ENCODE measurements at places on chromosomes 6 and 20.

- no peak for DNase-seq
Measured at GRCh38 chr6:166488076-166488685, 98.3 kb downstream of the RAMACL start.

DNA sequence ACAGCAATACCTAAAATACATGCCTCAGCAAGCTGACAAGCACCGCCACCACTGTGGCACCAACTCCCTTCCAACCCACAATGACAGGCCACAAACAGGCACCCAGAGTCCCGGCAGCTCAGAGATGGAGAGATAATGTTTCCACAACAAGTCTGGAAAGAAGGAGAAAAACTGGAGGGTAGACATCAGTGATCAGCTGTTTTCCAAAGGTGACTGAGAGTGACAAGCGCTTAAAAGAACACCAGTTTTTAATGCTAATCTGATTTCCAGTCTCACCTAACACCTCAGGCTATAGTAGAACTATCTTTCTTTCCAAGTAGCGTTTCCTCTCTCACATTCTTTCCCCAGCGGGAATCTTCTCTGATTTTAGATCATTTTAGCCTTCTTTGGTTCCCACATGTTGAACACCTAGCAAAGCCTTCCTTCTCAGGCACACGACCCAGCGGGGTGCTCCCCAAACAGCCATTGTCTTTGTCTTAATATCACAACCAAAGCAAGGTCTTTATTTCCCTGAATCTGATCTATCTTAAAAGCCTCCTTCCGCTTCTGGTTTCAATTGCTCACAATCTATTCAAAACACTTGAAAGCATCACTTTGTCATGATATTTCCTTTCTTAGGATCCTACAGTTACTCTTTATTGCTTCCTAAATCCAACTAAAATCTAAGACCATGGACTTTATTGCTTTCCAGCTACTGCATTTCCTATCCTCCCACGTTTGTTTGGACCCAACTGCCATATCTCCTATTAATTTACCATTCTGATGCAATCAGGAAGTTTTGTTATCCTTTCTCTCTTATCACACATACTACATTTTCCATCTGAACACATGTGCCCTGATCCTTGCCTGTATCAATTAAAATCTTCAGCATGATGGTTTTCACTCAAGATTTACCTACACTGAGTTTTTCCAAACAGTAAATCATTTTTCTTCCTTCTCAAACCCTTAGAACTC, 282.7 kb downstream of the ADGB start:
- DNase-seq = no peak

DNA sequence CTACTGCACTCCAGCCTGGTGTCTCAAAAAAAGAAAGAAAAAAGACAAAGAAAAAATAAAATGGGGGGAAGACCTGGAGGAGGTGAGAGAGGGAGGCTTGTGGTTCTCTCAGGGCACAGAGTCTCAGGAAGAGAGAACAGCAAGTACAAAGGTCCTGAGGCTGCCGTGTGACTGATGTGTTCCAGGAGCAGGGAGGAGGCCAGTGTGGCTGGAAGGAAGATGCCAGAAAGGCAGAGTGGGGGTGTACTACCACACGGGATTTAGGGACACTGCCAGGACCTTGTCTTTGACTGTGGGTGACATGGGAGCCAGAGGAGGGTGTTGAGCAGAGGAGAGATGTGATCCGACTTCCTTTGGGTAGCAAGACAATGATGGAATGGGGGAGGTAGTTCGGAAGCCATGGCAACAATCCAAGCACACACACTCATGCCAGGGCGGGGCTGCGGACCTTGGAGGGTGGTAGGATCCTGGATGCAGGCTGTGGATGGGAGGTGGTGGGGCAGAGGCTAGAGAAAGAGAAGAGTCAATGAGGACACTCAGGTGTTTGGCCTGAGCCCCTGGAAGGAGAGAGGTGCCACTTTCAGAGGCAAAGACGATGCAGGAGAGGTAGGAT, 136.4 kb upstream of the PTPN1 start:
- peak; percentile 70 for DNase-seq

- DNase-seq = no peak
Measured at GRCh38 chr20:5626603-5627002, 123.6 kb upstream of the SHLD1 start.

- DNase-seq = no peak
Measured at GRCh38 chr20:49483696-49484123, 1.2 kb upstream of the KCNB1 start.

- DNase-seq = no peak
Measured at GRCh38 chr20:16052456-16052855, 520.8 kb downstream of the KIF16B start.

DNA sequence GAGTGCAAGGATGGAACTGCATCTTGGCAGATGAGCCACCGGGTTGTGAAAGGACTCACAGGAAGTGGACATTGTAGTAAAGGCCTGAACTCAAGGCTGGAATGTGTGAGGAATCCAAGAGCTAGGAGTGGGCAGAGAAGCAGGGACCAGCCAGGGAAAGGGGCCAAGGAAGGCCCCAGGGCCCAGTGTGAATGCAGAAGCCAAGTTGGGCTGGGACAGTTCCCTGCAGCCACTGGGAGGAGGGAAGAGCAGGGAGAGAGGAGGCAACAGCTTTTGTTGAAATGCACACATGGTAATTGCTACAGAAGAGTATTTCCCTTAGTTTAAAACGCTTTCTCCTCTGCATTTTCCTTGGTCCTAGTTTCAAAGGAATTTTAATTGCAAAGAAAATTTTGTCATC, 34.6 kb downstream of the CDH22 start:
- no peak for DNase-seq

GRCh38 chr6:33896391-33897188, 92.8 kb upstream of the MLN start:
- DNase-seq = no peak

DNA sequence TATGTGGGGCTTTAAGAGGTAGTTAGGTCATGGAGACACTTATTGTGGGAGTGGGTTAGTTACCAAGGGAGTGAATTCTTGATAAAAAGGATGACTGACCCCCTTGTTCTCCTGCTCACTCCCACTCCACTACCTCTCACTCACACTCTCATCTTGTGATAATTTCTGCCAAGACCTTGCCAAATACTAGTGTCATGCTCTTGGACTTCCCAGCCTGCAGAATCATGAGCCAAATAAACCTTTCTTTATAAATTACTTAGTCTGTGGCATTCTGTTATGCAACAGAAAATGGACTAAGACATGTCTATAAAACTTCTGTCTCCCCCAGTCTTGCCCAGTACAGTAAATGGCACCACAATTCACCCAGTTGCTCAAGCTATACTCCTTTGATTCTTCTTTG, 93.3 kb downstream of the COL21A1 start:
- no peak for DNase-seq

GRCh38 chr20:33578510-33578909, 83.6 kb upstream of the C20orf144 start:
- DNase-seq = no peak

Data from ELR (cell line).